ENCODE measurements at places on chromosomes 13 and 19.

DNA sequence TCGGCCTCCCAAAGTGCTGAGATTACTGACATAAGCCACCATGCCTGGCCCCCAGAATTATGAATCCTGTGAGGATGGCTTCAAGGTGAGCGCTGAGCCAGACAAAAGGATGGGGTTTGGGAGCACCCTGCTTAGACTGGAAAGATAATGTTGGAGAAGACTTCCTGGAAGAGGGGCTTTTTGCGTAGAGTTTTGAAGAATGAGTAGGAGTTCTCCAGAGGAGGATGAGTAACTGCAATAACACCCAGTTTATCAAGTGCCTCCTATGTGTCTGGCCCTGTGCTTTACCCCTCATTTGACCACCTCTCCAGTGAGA lies 641 bp upstream of the GDF15 start:
- no peak for DNase-seq

DNA sequence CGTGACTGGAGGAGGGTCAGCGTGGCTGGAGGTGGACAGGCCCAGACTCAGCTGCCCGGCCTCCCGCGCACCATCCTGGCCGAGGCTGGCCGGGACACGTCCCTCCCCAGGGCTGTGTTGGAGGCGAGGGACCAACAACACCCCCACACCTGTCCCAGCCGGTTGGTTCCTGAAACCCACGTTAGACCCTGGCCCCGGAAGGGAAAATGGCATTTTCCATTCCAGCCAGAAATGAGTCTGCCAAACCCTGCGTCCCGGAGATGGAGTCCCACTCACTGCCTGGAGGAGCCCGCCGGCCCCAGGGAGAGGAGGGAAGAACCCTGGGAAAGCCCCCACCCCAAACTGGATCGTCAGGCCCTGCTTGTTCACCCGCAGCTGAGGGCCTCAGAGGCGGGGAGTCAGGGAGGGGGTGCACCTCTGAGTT lies 4.8 kb upstream of the WDR18 start:
- DNase-seq, result no peak

GRCh38 chr13:101473458-101473857 lies 21.0 kb downstream of the ITGBL1 start:
- peak; percentile 44 for DNase-seq

GRCh38 chr13:80742033-80742432 lies 401.1 kb upstream of the SPRY2 start:
- no peak for DNase-seq

GRCh38 chr13:100588331-100589177 lies at the start of gene GGACT:
GGACT (minus strand) TSS chr13:100588789; CDS start chr13:100532591, 56,198 bp downstream.
- peak; percentile 39 for DNase-seq

DNA sequence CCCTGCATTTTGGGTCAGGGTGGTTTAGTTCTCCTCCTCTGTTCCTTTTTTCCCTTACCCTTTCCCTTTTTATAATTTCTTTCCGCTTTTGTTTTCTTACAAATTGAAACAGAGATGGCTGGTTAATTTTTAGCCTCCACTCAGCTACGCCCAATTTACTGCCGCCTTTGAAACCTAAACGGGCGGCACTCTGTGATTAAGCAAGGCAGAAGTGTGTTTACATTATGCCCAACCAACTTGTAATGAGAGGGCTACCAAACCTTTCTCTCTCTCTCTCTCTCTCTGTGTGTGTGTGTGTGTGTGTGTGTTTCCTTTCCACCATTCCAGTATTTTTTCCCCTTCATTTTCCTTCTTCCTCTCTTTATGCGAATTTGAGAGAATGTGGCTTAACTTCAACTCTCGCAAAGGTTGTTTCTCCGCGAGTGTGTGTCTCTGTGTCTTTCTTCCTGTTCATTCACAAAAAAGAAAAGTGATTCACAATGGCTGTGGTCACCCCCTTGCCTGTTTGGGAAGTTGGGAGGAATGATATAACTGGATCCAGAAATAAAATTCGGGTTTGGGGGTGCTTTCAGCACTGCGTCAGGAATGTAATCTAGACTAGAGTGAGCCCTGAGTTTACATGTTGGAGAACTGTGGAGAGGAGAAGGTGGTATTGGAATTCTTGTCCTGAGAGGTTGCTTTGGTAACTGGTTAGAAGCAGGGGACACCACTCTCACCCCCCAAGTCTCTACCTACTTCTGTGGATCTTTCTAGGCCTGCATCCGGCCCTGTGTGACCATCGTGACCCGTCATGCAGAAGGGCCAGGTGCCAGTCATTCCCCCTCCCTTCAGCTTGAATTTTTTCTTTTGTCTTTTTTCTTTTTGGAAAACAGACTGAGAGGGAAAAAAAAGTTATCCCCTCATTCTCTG lies 31.4 kb downstream of the NFIX start:
- DNase-seq, result peak; percentile 66

- DNase-seq, result no peak
Measured at GRCh38 chr13:43411741-43412140, 375.0 kb downstream of the ENOX1 start.

GRCh38 chr13:34654647-34655046 lies 287.4 kb upstream of the NBEA start:
- DNase-seq, result no peak

DNA sequence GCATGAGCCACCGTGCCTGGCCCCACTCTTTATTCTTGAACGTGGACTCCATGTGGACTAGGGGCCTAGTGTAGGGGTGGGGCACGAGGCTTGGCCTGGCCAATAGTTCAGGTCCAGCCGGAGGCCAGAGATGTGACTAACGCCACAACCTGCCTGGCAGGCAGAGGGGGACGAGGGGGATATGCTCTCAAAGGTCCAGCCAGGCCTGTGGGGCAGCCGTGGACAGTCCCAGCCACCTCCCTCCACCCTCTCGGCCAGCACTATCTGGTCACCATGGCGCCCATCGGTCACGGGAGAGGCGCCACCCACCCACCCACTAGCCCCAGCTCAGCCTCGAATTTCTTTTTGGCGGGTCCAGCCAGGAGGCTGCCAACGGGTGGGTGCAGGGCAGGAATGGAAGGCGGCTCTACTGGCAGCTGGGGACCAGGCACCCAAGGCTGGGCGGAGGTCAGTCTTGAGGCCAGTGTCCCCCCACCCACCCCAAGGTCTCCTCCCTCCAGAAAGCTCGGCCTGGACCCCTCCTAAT lies 2.2 kb upstream of the CERS1 start:
- no peak for DNase-seq

DNA sequence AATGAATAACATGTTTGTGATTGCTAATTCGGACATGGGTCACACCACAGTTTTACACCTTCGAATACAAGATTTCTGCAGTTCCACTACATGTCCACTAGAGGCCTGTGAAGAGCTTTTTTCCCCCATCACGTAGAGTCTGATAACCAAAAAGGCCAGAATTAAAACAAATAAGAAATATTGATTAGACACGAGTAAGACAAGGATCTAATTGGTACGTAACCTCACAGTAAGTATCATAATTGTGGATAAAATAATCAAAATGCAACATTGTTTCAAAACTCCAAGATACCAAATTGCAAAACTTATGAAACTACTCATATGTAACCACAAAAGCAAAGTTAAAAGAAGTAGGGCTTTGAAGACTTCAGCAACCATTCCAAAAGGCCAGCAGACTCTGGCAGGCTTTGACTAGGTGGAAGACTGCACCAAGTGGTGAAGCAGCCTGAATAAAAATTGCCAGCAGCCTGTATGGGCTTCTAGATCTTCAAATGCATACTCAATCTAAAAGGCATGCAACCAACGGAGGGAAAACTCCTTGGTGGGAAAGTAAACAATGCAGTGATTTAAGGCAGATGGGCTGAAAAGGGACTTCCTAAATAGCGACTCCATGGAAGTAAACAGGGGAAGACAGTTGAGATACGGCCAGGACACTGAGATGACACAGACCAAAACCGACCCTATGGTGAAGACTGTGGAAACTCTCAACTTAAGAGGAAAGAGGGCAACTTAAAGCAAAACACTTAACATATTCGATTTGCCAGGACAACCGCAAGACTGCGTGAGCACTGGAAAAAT lies 56.7 kb downstream of the STARD13 start:
- peak; percentile 53 for DNase-seq

- DNase-seq, result no peak
Measured at GRCh38 chr13:111033172-111034130, 81.7 kb upstream of the ARHGEF7 start.

All from kidney glomerular epithelial cell (primary cell).